Mesothelial cell of epicardium (in vitro differentiated cells): ENCODE measurements at places on chromosomes 5 and 9.

DNA sequence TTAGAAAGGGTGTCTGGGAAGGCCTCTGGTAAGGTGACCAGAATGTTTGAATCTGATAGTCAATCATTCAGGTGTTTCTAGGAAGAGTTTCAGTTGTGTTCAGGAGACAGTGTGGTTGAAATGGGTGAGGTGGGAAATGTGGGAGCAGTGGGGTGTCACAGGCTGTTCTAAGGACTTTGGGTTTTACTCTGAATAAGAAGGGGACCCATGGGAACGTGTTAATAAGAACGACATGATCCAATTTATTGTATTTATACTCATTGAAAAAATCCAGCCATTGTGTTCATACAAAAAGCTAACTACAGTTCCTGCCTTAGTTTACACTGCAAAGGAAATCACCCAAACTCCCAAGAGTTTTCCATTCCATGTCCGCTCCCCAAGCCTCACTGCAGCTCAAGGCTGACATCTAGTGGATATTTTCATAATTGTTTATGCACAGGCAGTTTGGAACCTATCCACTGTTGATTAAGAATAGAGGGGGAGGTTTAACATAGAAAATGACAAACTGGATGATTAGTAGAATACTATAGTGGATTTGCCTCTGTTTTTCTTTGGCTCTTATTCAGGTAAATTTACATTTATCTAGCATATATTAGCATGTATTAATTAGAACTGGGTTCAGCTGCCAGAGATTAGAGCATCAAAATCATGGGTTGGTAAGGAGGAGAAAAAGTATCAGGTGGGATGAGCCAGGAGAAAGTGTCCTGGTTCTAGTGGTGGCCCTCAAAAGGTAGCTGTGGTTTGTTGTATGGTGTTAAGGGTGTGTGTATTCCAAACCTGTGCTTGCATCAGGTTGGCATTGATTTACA is 17.7 kb downstream of the CAVIN4 start:
- no peak for DNase-seq

GRCh38 chr9:114314256-114314867 is 8.5 kb upstream of the ORM1 start:
- no peak for DNase-seq

- DNase-seq, result no peak
Observed at GRCh38 chr5:164235300-164235891, 730.0 kb downstream of the MAT2B start.

GRCh38 chr9:34413231-34413852 is 36.6 kb upstream of the MYORG start:
- DNase-seq, result peak; percentile 83

GRCh38 chr9:137168904-137169856 is 671 bp downstream of the LRRC26 start:
- peak; percentile 53 for DNase-seq

GRCh38 chr5:86613455-86613854 is 4.3 kb upstream of the COX7C start:
- DNase-seq, result no peak

- DNase-seq, result no peak
Observed at GRCh38 chr5:38536968-38537367, 19.5 kb downstream of the LIFR start.

DNA sequence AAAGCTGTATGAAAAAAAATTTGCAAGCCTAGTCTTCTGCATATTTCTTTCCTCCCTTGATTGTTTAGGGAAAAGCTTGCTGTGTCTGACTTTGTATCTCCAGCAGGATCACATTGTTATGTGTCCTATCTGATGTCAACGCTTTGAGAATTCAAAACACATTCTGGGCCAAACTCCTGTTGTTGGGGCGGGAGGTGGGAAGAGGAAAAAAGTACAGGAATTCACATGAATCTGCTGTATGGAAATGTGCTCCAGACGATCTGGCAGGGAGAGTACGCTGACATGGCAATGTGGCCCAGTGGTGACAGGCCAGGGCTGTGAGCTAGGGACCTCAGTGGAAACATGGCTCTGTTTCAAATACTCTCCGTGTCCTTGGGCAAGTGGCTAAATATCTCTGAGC is 87.4 kb upstream of the GNA14 start:
- no peak for DNase-seq

- peak; percentile 70 for DNase-seq
Observed at GRCh38 chr9:137217276-137218211, 4.5 kb downstream of the RNF208 start.

- no peak for DNase-seq
Observed at GRCh38 chr5:130890610-130891009, 274.4 kb downstream of the HINT1 start.

DNA sequence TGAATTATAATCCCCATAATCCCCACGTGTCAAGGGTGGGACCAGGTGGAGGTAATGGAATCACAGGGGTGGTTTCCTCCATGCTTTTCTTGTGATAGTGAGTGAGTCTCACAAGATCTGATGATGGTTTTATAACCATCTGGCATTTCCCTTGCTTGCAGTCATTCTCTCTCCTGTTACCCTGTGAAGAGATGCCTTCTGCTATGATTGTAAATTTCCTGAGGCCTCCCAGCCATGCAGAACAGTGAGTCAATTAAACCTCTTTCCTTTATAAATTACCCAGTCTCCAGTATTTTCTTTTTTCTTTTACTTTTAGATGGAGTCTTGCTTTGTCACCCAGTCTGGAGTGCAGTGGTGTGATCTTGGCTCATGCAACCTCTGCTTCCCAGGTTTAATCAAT is 182.7 kb upstream of the SEMA6A start:
- no peak for DNase-seq

DNA sequence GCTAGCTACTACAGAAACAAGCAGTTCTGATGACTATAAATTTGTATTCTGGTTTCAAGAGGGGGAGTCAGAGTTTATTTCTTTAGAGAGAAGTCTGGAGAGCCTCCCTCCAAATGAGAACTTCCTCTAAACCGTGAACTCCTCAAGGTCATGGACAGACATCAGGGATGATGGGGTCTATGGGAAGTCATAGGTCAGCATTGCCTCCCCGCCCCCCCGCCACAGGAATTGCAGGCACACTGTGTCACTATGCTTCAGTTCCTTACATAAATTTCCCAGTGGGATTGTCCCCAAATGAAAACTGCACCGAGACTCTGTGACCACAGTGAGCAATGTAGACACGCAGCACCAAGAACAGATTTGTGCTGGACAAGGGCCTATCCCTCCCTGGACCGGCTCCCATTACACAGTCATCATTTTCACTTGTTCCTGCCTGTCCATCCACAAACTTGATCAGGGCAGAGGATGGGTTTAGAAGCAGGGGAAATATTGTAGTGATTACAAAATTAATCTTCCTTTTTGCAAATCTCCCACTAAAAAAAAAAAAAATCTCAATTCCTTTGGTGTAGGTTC is 300.3 kb downstream of the EFNA5 start:
- no peak for DNase-seq

- no peak for DNase-seq
Observed at GRCh38 chr9:20823051-20823450, 139.0 kb downstream of the FOCAD start.

DNA sequence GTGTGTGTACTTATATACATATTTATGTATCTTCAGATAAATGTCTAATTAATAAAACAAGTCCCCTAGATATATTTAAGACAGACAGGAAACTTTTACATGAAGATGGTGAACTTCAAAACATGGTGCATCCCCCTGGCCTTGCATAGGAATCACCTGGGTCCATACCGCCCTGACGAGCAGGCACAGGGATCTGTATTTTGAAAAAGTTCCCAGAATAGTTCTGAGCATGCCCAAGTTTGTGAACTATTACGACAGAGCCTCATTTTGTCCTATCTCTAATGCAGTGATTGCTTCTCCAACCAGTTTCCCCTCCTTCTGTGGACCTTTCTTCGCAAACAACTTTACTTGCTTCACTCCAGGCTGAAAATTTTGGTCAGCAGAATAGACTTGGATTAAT is 98.1 kb downstream of the APBA1 start:
- DNase-seq, result no peak

GRCh38 chr5:151699071-151699901 is 12.6 kb upstream of the SPARC start:
- peak; percentile 66 for DNase-seq

DNA sequence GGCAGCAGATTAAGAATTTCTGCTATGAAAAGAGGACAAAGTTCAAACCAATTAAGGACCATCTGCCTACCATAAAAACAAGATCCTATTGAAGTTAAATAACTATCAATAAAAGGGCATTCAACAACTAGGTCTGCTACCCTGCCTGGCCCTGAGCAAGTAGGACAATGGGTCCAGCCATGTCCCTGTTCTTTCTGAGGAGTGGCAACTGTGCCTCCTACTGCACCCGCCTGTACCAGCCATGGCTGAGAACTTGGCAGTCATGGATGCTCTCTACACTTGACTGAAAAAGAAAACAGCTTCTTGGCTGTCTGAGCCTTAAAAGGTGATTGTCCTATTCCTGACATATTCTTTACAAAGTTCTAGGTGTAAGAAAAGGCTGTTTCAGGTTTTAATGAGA is 652.4 kb downstream of the PDE4D start:
- no peak for DNase-seq

- no peak for DNase-seq
Observed at GRCh38 chr5:117414926-117415325, 840.3 kb upstream of the SEMA6A start.

DNA sequence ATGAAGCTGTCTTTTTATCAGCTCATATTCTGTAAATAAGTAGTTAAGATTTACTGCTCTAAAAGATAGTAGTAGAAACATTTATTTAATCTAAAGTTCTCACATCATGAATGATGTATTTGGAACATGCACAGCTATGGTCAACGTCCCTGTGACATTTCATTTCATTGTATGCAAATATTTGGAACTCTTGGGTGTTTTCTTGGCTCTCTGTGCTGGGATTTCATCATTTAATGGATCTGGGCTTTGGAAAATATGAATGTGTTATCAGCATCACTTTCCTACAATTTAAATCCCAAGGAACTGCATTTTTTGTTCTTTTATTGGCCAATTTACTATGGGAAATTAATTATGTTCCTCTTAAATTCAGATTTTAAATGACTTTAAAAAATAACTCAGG is 462.9 kb downstream of the SEMA5A start:
- no peak for DNase-seq

DNA sequence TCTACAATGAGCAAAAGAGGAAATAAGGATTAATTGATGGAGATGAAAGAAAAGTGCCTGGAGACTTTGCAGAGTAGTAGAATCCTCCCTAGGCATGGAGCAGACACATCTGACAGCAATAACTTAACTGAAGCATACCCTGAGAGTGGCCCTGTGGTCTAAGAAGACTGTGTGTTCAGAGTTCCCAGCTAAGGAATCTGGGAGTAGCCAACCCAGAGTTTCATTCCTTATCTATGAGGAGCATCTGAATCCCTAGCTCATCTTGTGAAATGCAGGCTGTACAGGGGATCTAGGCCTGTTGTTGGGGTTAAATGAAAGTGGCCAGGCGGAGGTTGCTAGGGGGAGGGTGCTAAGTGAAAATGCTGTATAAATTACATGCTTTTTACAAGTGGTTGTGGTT is 233.1 kb upstream of the FBXL7 start:
- no peak for DNase-seq

DNA sequence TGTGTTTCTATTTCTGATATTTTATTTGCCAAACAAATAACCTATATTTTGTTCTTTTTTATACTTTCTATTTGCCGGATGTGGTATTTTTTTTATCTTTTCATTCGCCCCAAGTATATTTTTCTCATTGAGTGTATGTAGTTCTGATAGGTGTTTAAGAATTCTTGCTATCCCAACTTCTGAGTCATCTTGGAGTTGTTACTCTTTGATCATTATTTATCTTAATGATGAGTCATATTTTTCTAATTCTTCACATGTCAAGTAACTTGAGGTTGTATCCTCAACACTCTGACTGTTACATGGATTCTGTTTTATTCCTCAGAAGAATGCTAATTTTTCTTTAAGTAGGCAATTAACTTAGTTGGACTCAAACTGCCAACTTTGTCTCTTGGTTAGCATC is 498.1 kb downstream of the TLE1 start:
- no peak for DNase-seq

GRCh38 chr9:68741704-68742332 is 36.8 kb downstream of the PIP5K1B start:
- no peak for DNase-seq
